Calu3 (cell line): ENCODE measurements at places on chromosomes 4 and X. TPM values are rescaled to one million over a fixed set of nuclear protein-coding genes. Genes with fewer than 3 reads are reported as not detected.

DNA sequence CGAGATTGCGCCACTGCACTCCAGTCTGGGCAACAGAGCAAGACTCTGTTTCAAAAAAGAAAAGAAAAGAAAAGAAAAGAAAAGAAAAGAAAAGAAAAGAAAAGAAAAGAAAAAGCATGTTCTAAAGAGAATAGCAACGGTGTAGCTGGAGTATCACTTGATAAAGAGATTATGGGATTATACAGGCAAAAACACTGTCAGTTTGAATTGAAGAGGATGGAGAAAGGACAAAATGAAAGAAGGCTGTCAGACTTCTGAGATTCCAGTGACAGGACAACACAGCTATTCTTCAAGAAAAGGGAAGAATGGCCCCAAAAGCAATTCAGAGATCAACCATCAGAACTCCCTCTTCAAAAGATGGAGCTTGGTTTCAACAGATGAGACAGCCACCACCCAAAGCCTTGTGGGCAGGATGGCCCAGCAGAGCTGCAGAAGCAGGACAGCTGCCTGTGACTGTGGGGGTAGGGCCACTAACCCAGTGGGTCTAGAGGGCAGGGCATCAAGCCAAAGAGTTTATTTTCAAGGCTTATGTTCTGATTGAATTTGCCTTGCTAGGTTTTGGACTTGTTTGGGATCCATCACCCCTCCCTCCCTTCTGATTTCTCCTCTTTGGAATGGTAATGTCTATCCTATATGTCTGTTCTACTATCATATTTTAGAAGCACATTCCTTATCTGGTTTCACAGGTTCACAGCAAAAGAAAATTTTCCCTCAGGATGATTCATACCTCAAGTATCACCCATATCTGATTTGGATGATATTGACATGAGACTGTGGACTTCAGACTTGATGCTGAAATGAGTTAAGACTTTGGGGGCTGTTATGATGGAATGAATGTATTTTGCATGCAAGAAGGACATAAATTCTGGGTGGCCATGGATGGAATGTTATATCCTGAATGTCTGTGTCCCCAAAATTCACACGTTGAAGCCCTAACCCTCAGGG lies 17.5 kb downstream of the RFC1 start:
- no peaks in the 10 kb centered on the region for H3K27me3 ChIP-seq
- H3K4me3 ChIP-seq: no peak overlapping the region
- DNase-seq: no peak
- peaks cover 14% of the 10 kb centered on the region for H3K36me3 ChIP-seq

The YIPF7 gene
- total RNA-seq: 0.73 TPM in 1 of 2 replicates, not detected in the other

DNA sequence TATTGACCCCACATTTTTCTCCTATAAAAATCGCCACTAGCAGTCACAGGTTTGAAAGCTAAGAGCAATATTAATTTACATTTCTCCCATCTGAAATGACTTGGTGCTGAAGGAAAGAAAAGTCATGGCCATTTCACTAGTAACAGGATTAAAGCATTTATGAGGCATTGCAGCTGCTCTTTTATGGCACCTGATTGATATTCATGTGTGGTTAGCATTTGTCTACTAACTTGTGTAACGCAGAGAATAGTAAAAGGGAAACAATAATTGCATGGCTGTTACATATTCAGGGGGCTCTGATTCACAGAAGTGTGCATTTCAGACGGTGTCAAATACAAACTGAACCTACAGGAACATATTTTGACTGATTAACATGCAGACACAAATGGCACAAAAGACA lies 5.2 kb downstream of the PCDH19 start:
- DNase-seq: no peak
- peaks cover 3% of the 10 kb centered on the region for H3K36me3 ChIP-seq
- H3K27me3 ChIP-seq: peaks cover 41% of the 10 kb centered on the region
- H3K4me3 ChIP-seq: no peak overlapping the region
- H3K4me1 ChIP-seq: no peaks in the 10 kb centered on the region

GRCh38 chr4:22881411-22881810 lies 188.7 kb downstream of the GBA3 start:
- no peak overlapping the region for H3K4me3 ChIP-seq
- H3K36me3 ChIP-seq: no peaks in the 10 kb centered on the region
- no peaks in the 10 kb centered on the region for H3K27me3 ChIP-seq
- H3K4me1 ChIP-seq: no peaks in the 10 kb centered on the region
- H3K27ac ChIP-seq: no peak overlapping the region

The PPP2R3B gene
- total RNA-seq: 25.4 and 26.9 TPM in 2 replicates

- no peaks in the 10 kb centered on the region for H3K27me3 ChIP-seq
- H3K4me3 ChIP-seq: peak overlapping the region; percentile 52
- peak overlapping the region; percentile 50 for H3K27ac ChIP-seq
- peaks cover 18% of the 10 kb centered on the region for H3K4me1 ChIP-seq
- no peaks in the 10 kb centered on the region for H3K36me3 ChIP-seq
Measured at GRCh38 chr4:143381189-143382118, 44.8 kb downstream of the GAB1 start.

DNA sequence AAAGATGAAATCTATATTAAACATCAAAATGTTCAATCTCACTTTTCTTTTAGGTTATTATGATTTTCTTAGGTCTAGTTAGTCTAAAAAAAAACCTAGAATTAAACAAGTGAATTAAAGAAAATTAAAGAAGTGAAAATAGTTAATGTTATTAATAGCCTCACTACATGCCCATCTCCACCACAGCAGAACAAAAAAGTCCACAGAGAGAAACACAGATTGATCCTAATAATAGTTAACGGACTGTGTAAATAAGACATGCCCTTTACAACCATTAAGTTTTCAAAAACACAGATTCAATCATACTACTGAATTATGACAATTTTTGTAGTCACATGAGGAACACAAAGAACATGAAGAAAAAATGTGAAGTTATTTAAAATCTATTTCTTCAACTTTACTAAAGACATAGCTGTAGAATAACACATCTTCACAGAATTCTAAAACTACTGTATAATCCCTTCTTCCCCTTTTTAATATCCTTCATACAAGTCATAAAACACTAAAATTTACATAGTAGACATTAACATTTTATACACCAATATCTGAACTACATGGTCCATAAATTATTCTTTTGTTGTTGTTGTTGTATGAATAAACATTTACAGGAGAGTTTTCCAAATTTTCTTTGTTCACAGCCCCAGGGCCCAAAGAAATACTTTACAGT lies 15.3 kb downstream of the HELQ start:
- no peaks in the 10 kb centered on the region for H3K4me1 ChIP-seq
- DNase-seq: no peak
- H3K4me3 ChIP-seq: no peak overlapping the region
- no peak overlapping the region for H3K27ac ChIP-seq
- no peaks in the 10 kb centered on the region for H3K27me3 ChIP-seq
- no peaks in the 10 kb centered on the region for H3K36me3 ChIP-seq

DNA sequence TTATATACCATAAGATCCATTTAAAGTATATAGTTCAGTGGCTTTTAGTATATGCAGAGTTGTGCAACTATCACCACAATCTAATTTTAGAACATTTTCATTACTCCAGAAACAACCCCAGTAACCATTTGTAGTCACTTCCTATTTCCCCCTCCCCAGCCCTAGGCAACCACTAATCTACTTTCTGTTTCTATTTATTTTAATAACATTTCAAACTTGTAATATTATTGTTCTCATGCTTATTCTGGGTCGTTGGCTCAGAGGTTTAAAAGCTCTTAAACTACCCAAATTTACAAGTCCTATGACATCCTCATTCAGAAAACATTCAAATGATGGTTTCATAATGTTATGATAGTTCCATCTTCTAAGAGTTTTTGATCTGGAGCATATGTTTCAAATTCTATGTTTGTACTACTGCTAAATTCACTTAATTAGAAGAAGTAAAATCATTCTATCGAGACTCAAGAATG lies 18.4 kb downstream of the XIAP start:
- H3K27me3 ChIP-seq: no peaks in the 10 kb centered on the region
- peaks cover 19% of the 10 kb centered on the region for H3K36me3 ChIP-seq

The HTN1 gene
- total RNA-seq: not detected in 2 replicates

DNA sequence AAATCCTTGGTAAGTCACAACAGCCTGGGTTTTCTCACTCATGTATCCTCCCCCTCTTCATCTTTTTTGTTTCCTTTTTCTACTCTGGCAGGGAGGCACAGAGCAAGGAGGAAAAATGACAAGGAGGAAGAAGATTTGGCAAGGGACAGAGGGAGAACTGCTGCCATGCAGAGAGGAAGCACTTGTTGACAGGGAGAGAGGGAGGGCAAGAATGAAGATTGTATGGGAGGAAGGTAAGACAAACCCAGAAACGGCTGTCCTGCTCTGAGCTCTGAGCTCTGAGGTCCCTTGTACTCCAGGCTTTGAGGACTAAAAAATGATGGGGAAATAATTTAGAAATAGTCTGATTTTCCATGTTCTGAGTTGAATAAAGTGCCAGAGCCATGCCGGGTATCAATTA lies 123.9 kb downstream of the DCHS2 start:
- no peaks in the 10 kb centered on the region for H3K4me1 ChIP-seq
- no peak overlapping the region for H3K4me3 ChIP-seq
- no peak for DNase-seq
- peaks cover 25% of the 10 kb centered on the region for H3K27me3 ChIP-seq
- no peak overlapping the region for H3K27ac ChIP-seq

DNA sequence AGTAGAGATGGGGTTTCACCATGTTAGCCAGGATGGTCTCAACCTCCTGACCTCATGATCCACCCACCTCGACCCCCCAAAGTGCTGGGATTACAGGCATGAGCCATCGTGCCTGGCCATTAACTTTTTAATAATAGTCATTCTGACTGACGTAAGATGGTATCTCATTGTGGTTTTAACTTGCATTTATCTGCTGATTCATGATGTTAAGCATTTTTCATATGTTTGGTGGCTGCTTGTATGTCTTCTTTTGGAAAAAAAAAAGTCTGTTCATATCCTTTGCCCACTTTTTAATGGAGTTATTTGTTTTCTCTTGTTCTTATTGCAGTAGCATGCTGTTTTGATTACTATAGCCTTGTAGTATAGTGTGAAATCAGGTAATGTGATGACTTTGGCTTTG lies 45.8 kb downstream of the ANXA10 start:
- no peak overlapping the region for H3K4me3 ChIP-seq
- H3K27ac ChIP-seq: no peak overlapping the region
- peaks cover 6% of the 10 kb centered on the region for H3K36me3 ChIP-seq
- no peaks in the 10 kb centered on the region for H3K4me1 ChIP-seq
- DNase-seq: no peak

- H3K27ac ChIP-seq: no peak overlapping the region
- H3K27me3 ChIP-seq: no peaks in the 10 kb centered on the region
- no peaks in the 10 kb centered on the region for H3K36me3 ChIP-seq
- no peak overlapping the region for H3K4me3 ChIP-seq
- no peaks in the 10 kb centered on the region for H3K4me1 ChIP-seq
- no peak for DNase-seq
Measured at GRCh38 chr4:122625156-122625555, 4.3 kb upstream of the IL21 start.

The PDE6B gene
- total RNA-seq: not detected in 2 replicates

The ADGRG4 gene
- total RNA-seq: not detected in 2 replicates

The SPATA18 gene
- not detected in 2 replicates for total RNA-seq

The MID1 gene
- 70.5 and 85.6 TPM in 2 replicates for total RNA-seq

The ABCG2 gene
- 0.24 and 0.44 TPM in 2 replicates for total RNA-seq

DNA sequence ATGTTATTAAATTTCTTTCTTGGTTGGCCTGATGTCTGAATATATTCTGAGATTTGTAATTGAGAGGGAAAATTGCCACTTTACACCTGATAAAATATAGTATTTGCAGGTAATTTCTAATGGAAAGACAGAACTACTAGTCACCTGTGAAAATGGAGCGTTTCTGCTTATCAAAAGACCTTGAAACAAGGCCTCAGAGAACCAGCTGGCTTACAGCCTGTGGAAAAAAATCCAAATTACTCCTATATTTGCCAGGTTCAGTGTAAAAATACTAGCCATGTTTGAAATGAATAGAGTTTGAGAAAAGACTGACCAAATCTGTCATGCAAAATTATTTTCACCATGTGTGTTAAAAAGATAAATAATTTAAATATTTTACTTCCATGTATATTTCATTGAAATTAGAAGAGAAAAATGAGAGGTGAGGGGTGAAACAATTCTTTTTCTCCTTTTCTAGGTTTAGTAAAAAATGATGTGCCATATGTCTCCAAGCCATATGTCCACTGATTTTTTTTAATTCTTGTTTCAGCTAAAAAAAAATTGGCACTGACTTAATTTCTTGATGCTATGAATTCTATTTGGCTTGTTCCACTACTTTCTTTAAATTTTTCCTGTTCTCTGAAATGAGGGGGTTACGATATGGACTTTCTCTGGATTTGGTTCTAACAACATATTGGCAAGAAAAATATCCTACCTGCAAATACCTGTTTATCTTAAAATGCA lies 464.9 kb downstream of the GRXCR1 start:
- DNase-seq: no peak
- no peaks in the 10 kb centered on the region for H3K27me3 ChIP-seq
- H3K36me3 ChIP-seq: no peaks in the 10 kb centered on the region
- no peaks in the 10 kb centered on the region for H3K4me1 ChIP-seq
- H3K4me3 ChIP-seq: no peak overlapping the region

DNA sequence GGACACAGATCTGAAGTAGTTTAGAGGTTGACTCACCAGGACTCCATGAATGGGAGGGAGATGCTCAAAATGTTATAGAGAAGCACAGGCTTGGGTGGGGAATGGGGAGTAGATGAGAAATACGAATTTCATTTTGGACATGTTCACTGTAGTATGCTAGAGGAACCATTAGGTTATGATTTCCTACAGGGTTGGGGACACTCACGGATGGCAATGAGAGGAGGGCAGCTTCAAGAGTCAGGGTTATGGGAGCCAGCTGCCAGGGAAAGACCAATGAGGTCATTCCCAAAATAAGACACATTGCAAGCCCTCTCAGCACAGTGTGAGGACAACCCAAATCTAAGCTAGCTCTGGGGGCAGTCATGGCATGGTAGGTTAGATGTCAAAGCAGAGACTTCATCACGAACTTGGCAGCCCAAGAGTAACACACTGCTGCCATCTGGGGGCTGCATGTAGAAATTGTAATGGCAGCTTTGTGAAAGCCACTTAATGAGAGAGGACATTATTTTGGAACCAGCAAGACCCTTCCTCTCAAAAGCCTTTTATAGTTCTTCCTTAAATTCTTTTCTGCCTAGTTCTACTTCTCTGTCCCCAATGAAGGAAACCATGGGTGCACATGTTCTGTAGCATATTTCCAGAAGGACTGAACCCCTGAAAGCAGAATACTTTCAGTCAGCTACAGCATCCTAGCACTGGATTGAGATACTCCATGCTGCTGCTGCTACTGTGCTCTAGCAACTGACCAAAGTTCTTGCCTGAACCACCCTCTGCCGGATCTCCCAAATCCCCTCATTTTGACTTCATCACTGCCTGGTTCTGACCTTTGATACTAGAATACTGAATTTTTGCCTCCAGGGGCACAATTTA lies 16.2 kb upstream of the ZCCHC12 start:
- no peak overlapping the region for H3K27ac ChIP-seq
- H3K36me3 ChIP-seq: no peaks in the 10 kb centered on the region
- DNase-seq: peak; percentile 51

DNA sequence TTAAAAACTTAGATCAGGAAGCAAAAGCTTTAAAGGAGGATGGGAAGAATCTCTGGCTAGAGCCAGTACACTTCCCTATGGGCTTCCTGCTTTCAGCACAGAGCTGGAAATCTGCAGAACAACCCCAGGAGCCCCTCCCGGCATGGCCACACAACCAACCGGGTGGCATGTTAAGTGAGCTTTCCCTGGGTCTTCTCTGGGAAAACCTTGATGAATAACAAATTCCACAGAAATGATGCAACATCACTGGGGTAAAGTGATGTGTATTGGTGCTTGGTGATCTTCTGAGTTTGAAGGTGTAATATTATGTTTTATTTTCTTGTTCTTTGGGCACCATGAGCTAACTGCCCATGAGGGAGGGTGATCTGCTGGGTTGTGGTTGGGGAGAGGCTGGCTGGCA lies 22.1 kb downstream of the NHS start:
- no peak overlapping the region for H3K4me3 ChIP-seq
- peak overlapping the region; percentile 73 for H3K27ac ChIP-seq
- no peaks in the 10 kb centered on the region for H3K27me3 ChIP-seq
- DNase-seq: no peak

The AFM gene
- not detected in 2 replicates for total RNA-seq
